CD4-positive, alpha-beta T cell treated with Interleukin-6 at 100 ng/mL for 8 hours (primary cell): ENCODE measurements at places on chromosomes 6 and 20.

- no peak for DNase-seq
These were observed 109.4 kb downstream of the TBXT start for GRCh38 chr6:166058064-166058739.

GRCh38 chr6:13038741-13039190 is 289.6 kb downstream of the TBC1D7 start:
- no peak for DNase-seq

GRCh38 chr20:60192326-60192725 is 234.1 kb downstream of the CDH26 start:
- no peak for DNase-seq

DNA sequence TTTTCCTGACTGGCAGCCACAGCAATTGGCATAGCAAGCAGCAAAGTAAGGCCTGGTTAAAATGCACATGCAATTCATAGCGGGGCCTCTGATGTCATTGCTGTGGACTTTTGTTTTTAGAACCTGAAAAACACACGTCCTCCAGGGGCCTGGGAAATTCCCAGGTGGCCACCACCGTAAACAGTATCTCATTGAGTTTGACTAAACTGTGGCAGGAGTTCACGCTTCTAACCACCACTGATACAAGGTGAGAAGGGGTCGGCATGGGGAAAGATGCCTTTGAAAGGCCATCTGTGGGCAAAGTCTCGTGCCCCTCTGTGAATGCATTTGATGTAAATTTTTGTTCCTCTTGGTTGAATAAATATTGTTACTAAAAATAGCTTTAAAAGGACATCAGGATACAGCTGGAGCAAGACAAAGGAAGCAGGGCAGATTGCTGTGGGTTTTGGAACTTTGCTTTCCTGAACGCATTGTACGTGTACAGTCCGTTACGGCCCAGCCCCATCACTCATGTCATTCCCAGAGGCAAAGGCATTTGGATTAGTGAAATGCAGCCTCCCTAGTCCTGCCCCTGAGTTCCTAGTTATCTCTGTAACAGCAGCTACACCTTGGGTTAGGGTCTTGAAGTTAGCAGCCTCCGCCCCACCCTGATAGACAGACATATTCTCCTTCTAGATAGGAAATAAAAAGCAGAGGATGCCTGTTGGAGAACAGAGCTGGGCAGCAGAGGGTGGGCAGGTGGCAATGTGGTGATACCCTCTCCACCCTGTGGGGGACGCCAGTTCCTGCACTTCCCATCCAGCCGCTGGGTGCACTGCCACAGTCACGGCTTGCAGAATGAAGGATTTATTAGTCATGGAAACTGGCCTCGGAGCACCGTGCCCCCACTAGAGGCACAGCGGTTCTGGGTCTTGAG is 80.3 kb downstream of the ZDHHC14 start:
- DNase-seq = no peak

GRCh38 chr6:37559501-37559900 is 59.8 kb upstream of the CCDC167 start:
- no peak for DNase-seq

DNA sequence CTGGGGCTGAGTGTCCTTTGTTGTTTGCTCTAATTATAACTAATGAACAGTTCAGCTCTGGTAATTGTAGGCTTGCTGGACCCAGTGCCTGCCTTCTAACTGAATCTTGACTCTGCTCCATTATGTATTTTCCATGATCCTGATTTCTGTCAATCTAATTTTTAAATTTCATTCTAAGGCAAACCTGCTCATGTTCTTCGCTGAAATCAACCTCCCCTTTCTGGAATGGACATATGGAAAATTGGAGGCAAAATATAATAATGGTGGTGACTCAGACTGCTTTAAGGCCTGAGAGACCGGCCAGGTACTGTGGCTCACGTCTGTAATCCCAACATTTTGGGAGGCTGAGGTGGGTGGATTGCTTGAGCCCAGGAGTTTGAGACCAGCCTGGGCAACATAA is 182.7 kb upstream of the AKAP12 start:
- no peak for DNase-seq

GRCh38 chr20:11230999-11231398 is 557.2 kb upstream of the JAG1 start:
- DNase-seq = no peak

DNA sequence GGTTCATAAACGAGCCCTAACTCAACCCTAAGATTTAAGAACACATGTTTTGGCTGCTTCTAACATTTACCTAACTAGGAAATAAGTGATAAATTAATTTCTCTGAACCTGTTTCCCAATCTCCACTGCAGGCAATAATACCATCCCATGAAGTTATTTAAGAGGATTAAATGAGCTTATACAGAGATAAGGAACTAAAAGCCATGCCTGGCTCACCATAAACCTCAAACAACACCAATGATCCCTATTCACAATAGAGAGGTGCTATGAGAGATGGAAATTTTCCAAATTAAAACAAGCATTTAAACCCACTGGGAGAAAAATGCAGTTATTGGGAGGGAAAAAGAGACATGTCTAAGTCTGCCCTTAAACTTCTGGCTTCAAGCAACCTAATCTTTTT is 33.9 kb upstream of the KLHL31 start:
- no peak for DNase-seq

DNA sequence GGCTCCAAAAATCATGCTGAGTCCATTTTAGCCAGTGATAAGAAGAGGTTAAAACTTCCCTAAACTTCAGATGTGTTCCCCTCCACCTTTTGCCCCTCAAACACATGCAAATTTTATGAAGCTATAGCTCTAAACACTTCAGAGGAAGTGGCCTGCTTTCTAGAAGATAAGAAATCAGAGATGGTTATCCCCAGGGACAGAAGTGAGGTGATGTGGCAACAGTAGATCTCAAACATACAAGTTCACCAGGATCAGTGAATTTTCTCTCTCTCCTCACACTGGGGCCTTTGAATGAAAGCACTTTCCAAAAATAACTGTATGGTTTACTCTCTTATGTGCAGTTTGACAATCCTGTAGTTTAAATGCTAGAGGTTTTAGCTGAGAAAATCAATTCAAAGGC is 332.0 kb downstream of the BTBD9 start:
- DNase-seq = no peak

GRCh38 chr6:71181565-71181964 is 107.0 kb upstream of the OGFRL1 start:
- DNase-seq = no peak

GRCh38 chr20:40232756-40233155 is 456.3 kb downstream of the MAFB start:
- DNase-seq = no peak

DNA sequence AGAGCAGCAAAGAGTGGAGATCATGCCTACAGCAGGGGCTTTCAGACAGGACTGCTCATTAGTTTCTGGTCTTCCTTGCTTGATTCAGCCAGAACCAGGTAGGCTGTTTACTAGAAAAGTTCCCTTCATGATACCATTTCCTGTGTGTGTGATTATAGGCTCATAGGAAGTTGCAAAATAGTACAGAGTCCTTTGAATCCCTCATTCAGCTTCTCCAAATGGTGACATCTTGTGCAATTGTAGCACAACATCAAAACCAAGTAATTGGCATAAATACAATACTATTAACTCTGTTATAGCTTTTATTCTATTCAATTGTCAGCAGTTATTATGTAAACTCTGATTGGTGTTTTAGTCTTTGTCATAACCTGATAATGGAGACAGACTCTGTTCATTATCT is 347.3 kb upstream of the CDH4 start:
- no peak for DNase-seq

GRCh38 chr6:35208419-35208818 is 5.3 kb upstream of the SCUBE3 start:
- no peak for DNase-seq

GRCh38 chr6:90442366-90442765 is 144.5 kb downstream of the MAP3K7 start:
- no peak for DNase-seq

GRCh38 chr6:3516092-3516491 is 59.2 kb upstream of the SLC22A23 start:
- no peak for DNase-seq

DNA sequence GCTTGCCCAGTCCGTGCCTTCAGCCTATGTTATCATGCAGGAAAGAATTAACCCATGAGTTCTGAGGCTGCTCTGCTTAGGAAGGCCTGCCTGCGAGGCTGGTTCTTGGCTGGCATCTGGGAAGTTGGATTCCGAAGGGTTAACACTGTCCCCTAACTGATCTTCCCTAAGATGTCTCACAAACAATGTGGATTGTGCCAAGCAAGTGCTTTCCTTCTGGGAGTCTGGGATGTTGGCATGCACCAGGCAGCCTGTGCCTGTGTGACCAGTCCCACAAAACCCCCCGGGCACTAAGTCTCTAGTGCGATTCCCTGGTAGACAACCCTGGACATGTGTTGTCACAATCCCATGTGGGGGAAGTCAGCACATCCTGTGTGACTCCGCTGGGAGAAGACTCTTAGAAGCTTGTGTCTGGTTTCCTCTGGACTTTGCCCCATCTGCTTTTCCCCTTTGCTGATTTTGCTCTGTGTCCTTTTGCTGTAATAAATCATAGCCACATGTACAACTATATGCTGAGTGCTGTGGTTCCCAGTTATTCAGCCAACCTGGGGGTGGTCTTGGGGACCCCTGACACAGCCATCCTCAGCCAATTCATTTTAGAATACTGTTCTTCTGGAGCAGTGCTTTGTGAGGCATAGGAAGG is 83.8 kb downstream of the SLC22A23 start:
- DNase-seq = no peak

DNA sequence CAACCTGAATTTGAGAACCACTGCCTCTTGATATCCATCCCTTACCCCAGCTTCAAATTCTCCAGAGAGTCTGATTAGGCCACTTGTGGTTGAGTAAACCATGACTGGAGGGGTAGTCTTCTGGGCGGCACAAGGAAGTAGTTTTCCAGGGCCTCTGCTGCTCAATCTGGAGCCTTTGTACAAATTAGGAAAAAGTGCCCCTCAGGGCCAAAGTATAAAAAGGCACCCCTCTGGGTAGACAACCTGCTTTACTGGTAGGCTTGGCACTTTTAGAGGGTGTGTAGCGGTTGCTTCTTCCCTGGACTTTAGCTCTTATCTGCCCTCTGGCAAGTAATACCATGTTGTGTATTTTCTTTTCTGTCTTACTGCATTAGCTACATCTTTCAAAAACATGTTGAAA is 32.9 kb upstream of the RPL7L1 start:
- DNase-seq = no peak

DNA sequence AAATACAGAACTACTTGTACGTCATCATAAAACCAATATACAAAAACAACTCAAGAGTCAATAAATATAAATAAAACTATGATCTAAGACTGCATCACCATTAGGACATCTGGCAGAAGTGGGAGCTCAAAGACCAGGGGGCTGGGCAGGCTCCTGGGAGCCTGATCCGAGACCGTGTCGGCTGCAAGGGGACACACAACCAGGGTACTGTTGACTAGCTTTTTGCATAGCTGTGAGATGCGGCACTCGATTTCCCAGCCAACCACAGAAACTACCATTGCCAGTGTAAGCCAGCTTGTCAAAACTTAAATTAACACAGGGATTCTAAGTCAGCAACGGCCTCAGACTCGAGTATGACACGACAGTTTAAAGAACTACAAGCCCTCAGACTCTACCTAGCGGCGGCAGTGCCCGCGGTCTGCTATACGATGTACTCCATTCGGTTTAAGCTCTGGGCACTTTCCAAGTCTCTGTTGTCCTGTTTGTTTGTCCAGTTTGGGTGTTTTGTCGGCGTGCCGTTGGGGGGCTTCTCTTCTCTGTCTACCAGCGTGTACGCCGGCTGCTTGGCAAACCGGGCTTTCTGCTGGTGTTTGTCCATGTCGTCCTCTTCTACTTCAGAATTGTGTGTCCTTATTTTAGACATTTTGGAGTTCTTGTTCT is 34.6 kb downstream of the JAG1 start:
- no peak for DNase-seq

DNA sequence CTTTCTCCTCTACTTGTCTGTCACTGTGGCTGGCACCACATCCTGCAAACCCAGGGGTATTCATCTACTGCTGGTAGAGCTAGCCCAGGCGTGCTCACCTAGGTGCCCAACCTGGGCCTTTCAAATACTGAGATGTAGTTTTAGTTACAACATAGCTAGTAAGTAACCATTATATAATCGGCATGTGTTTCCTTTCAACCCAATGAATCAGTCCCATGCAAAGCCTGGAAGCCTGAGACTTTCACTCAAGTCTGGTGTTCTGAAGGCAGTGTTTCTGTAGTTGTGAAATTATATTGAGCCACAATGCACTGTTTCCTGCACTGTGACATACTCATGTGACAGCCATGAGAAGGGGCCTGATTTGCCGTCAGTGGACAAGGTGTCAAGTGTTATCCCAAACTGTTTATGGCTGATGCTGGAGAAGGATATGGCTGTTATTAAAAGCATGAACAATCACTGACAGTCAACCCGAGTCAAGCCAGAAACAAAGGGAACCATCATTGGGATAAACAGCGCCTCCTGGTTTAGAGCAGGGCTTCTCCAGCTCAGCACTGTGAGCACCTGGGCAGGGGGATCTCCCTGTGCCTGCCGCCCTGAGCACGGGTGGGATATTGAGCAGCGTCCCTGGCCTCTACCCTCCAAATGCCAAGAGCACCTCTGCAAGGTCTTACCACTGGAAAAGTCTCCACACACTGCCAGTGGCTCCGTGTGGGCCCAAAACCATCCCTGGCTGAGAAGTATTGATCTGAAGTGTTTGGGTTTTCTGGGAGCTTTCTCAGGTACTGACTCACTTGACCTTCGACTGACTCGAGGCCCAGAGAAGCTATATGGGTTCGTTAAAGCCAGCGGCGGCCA is 1.6 kb downstream of the PSMA7 start:
- no peak for DNase-seq

DNA sequence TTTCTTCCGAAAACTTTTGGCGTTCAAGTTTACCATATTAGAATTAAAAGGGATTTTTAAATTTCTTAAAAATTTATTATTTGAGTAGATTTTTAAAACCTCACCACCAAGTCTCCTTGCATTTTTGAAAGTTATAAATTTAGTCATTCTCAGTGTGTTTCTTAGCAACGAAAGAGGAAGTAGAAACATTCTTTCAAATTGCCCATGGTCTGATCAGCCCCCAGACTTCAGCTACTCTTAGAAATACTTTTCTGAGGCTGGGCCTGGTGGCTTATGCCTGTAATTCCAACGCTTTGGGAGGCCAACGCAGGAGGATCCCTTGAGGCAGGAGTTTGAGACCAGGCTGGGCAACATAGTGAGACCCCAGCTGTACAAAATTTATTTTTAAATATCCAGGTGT is 15.1 kb upstream of the RTF2 start:
- DNase-seq = no peak

GRCh38 chr6:121540210-121540609 is 104.8 kb downstream of the GJA1 start:
- DNase-seq = no peak

GRCh38 chr20:19828232-19828631 is 70.2 kb downstream of the RIN2 start:
- peak; percentile 18 for DNase-seq
